ENCODE measurements at places on chromosomes 5 and 9.

DNA sequence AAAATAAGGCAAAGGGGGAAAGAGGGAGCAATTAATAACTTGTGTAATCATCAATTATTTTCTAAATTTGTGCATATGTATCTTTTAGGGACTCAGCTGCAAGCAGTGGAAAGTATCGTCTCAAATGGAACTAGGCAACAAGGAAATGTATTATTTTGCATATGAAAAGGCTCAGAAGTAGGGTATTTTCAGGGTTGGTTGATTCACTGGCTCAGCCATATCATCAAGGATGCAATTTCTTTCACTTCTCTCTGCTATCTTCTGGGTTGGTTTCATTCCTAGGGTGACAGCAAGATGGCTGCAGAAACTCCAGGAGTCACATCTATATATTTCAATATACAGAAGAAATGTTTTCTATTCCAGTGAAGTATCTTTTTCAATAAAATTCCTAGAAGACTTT, 509.8 kb downstream of the DMAC1 start:
- no peak for DNase-seq

DNA sequence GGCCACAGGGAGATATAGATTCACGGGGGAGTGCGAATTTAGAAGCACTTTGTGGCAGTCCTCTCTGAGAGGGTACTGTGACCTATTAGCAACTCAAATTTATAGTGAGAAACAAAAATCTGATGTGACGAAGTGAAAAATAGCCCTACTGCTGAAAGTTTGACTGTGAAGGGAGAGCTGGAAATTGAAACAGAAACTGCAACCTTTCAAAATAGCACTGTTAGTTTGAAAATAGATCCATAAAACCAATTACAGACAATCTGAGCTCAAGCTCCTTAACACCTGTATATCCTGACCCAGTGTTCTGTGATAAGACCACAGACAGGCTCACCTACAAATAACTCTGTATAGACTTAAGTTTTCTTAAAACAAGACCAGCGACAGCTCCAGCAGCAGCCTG, 420.1 kb downstream of the IRX1 start:
- DNase-seq: no peak

GRCh38 chr5:168153876-168154270, 137.6 kb upstream of the WWC1 start:
- peak; percentile 59 for DNase-seq

DNA sequence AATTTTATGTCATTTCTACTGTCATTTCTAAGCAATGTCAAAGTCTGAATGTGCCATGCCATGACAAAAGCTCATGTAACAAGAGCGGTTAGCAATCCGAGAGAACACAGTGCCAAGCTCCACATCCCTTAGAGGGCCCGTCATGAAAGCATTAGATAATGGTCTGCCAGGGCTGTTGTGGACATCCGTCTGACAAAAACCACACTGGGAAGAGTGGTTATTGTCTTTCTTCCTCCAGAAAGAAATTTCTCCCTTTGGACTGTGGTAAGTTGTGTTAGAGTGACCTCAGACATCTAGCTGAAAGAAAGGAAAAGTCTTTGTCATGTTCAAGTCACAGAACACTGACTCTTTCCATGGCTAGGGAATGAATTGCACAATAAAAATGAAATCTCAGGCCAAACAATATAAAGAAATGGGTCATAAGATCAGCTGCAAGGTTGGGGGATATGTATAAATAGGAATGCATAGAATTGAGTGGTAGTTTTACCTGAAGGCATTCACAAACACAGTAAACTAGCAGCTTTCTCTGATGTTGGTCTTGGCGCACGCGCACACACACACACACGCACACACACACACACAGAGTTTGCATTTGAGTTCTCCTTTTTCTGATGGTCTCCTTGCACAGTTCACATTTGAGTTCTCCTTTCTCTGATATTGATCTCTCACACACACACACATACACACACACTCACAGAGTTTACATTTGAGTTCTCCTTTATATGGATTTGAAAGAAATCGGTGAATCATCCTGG, 5.3 kb downstream of the SLC1A3 start:
- DNase-seq: no peak

GRCh38 chr9:19009391-19009965, 23.5 kb downstream of the SAXO1 start:
- DNase-seq: no peak

GRCh38 chr5:157455057-157455456, 5.0 kb upstream of the NIPAL4 start:
- no peak for DNase-seq

GRCh38 chr9:69809304-69809863, 11.2 kb upstream of the CFAP95 start:
- peak; percentile 39 for DNase-seq

- peak; percentile 0 for DNase-seq
Observed at GRCh38 chr5:37370550-37370863, 399 bp downstream of the NUP155 start.

- peak; percentile 58 for DNase-seq
Observed at GRCh38 chr5:132465059-132465707, 25.4 kb downstream of the IRF1 start.

- DNase-seq: no peak
Observed at GRCh38 chr9:72537671-72538070, 16.3 kb downstream of the TMC1 start.

GRCh38 chr9:109689701-109690100, 90.3 kb upstream of the PALM2AKAP2 start:
- DNase-seq: peak; percentile 34

DNA sequence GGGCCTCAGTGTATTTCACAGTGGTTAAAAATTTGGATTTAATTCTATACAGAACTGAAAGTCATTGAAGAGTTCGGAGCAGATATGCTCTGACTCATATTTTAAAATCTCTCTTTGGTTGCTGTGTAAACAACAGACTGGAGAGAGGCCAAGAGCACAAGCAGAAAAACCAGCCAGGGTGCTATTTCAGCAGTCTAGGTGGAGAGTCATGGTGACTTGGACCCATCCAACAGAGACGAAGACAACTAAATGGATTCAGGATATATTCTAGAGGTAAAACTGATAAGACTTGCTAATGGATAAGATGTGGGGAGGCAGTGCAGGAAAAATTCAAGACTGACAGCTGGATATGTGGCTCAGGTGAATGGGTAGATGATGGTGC, 168.9 kb downstream of the MAPKAP1 start:
- peak; percentile 91 for DNase-seq

DNA sequence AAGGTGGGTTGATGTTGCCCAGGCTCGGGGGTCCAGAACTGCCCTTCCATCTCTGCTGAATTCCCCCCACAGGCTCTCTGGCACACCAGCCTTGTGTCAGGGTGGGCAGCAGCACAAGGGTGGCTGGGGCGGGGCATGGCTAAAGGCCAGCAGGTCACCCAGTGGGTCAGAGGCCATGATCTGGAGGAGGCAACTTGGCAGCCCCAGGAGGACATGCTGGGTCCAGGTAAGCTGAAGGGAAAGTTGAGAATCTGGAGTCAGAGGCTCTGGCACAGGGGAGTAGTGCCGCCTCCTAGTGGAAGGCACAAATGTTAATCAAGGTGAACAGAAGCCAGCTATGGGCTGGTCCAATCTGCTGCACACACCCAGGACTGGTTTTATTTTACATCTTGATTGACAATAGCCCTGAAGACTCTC, 6.2 kb downstream of the TMEM8B start:
- DNase-seq: no peak

- DNase-seq: no peak
Observed at GRCh38 chr5:61254969-61255555, 77.0 kb upstream of the ZSWIM6 start.

- DNase-seq: no peak
Observed at GRCh38 chr5:30667293-30667692, 526.2 kb upstream of the CDH6 start.

DNA sequence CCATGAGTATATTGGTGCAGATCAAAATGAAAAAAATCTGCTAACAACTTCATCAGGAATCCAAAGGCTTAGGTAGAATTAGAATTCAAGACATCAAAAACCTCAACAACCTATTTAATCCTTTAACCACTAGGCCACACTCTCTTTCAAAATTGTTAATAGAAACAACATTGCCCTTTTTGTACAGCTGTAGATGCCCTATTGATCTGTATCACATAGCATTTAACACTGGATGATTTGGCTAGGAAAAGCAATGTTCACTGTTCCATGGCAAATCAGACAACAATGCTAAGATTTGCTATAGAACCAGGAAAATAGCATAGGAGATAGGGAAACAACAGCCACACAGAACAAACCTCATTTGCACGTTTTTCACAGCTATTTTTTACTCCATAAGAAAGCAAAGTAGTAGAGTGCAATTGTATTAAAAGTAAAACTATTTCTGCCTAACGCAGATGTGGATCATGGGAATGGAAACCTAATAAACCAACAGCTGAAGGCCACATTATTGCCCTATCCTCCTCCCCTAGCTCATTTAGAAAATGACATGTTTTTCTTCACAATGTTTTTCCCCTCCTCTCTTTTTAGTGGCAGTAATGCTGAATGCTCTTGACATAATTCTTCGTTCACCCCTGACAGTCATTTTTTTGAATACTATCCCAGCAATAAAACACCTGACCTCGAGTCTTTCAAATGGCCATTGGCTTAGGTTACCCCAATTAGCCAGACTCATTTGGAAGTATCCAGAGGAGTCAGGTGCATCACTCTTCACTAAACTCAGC, 373.0 kb upstream of the CCNH start:
- no peak for DNase-seq

GRCh38 chr5:6976971-6977370, 263.7 kb downstream of the TENT4A start:
- no peak for DNase-seq

- DNase-seq: peak; percentile 72
Observed at GRCh38 chr5:130400091-130400490, 495.8 kb downstream of the CHSY3 start.

DNA sequence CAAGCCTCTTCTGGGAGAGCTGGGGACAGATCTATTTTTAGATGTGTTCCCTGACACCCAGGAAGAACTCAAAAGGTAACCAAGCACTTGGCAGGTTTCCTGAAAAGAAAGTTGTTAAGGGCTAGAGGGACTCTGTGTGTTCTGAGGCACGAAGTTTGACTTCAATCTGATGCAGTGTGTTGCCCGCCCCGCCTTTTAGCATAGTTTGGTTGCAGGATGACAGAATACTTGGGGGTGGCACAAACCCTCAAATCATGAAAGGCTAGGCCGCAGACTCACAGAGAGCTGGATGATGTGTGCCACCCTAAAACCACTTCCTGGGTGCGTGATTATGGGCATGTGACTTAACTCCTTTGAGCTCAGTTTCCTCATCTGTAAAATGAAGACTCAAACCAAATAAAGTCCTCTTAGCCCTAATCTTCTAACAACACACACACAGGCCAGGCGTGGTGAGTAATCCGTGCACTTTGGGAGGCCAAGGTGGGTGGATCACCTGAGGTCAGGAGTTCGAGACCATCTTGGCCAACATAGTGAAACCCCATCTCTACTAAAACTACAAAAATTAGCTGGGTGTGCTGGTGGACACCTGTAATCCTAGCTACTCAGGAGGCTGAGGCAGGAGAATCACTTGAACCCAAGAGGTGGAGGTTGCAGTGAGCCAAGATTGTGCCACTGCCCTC, 12.8 kb upstream of the NDFIP1 start:
- no peak for DNase-seq

DNA sequence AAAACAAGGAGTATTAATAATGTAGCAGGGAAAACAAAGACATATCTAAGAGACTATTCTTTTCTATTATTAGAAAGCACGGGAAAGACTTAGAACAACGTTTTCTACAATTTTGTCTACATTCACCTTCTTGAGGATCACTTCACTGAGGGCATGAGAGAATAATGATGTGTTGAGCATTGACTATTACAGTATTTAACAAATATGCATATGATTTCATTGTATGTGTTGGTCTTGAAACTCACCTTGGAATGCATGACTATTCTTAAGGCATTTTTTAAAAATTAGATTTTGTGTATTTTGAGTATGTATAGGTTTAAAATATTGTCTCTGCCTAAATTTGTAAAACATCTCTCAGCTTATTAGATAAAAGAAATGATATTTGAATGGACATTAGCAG, 1.2 kb downstream of the FSD1L start:
- DNase-seq: peak; percentile 29

GRCh38 chr5:141919218-141920119, 4.2 kb upstream of the DELE1 start:
- DNase-seq: no peak

- DNase-seq: no peak
Observed at GRCh38 chr5:32586276-32586599, 881 bp downstream of the SUB1 start.

GRCh38 chr9:106581973-106582372, 281.0 kb upstream of the ZNF462 start:
- DNase-seq: no peak

DNA sequence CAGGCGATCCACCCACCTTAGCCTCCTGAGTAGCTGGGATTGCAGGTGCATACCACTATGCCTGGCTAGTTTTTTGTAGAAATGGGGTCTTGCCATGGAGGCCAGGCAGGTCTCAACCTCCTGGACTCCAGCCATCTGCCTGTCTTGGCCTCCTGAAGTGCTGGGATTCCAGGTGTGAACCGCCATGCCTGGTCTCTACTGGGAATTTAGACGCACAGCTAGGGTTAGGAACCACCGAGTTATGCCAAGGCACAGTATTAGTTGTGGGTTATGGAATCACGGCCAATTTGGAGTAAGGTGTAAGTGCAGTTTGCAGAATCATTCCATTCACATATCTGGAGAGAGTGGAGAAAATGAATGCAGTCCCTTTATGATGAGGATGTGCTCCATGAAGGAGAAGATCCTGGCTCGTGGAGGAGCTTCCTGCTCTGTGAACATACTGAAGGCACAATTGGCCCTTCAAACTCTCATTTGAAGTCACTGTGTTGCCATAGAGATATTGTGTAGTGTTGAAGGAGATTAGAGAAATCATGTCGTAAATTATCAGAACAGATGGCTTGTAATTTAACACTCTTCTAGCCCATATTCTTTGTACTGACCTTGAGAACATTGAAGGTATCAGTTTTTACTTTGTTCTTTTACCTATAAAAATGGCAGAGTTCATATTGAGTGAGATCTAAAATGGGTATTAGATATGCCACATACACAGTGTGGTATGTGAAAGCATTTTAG, 18.8 kb downstream of the TRIO start:
- no peak for DNase-seq

DNA sequence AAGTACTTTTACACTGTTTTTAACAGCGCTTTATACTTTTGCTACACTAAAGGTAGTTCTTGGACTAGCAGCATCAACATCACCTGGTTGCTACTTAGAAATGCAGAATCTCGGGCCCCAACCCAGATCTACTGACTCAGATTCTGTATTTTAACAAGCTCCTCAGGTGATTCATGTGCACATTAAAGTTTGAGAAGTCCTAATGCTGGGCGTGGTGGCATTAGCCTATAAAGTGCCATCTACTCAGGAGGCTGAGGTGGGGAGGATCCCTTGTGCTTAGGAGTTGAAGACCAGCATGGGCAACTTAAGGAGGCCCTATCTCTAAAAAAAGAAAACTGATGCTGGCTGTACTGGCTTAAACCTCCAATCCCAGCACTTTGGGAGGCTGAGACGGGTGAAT, 26.7 kb downstream of the TMEM252 start:
- DNase-seq: no peak

DNA sequence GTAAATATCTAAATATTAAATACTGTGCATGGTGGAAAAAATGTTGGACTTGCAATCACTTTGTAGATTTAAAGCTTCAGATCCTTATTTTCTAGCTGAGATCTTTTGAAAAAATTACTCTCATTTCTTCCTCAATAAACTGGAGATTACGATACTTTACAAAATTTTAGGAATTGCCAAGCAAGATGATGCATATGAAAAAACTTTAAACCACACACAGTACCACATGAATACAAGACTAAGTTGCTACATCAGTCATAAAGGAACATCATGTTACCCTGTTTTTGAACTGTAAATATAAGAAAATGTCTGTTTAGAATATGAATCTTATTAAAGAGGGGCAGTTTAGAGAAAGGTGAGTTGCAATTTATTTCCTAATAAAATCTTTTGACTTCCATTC, 703.6 kb upstream of the NUDT12 start:
- DNase-seq: no peak

Measured in fibroblast of skin of scalp (primary cell).